Activated naive CD4-positive, alpha-beta T cell treated with anti-CD3 and anti-CD28 coated beads, Interleukin-2, amount 10 ng/mL, durations not matched to agents 5 hours and 36 hours (primary cell): ENCODE measurements at places on chromosomes 12 and 14. TPM values are rescaled to one million over a fixed set of nuclear protein-coding genes. Genes with fewer than 3 reads are reported as not detected.

ULK1 gene
- total RNA-seq, result 25.3 TPM

PTPRQ gene
- total RNA-seq, result not detected

ESPL1 gene
- total RNA-seq, result 71.4 TPM

IL31 gene
- total RNA-seq, result not detected

ZNF385A gene
- 0.29 TPM for total RNA-seq

DAO gene
- not detected for total RNA-seq

RASAL1 gene
- 0.38 TPM for total RNA-seq

RD3L gene
- not detected for total RNA-seq

IFNG-AS1 gene
- 0.71 TPM for total RNA-seq

MYF5 gene
- total RNA-seq, result not detected
